Mammary epithelial cell (primary cell): ENCODE measurements at places on chromosomes 16 and 17.

GRCh38 chr17:64940055-64940454, 20.8 kb upstream of the LRRC37A3 start:
- DNase-seq: no peak

DNA sequence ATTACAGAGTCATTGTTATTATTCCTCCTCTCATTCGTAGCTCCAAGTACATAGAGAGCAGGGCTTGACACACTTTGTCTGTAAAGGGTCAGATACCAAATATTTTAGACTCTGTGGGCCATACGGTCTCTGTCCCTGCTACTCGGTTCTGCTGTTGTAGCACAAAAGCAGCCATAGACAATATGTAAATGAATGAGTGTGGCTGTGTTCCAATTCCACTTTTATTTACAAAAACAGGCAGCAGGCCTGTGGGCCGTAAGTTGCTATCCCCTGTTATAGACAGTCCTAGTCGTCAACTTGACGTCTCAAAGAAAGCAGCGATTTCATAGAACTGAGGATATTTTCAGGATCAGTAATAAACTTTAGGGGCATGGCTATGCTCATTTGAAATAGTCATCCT, 161.6 kb downstream of the MSI2 start:
- DNase-seq: no peak

DNA sequence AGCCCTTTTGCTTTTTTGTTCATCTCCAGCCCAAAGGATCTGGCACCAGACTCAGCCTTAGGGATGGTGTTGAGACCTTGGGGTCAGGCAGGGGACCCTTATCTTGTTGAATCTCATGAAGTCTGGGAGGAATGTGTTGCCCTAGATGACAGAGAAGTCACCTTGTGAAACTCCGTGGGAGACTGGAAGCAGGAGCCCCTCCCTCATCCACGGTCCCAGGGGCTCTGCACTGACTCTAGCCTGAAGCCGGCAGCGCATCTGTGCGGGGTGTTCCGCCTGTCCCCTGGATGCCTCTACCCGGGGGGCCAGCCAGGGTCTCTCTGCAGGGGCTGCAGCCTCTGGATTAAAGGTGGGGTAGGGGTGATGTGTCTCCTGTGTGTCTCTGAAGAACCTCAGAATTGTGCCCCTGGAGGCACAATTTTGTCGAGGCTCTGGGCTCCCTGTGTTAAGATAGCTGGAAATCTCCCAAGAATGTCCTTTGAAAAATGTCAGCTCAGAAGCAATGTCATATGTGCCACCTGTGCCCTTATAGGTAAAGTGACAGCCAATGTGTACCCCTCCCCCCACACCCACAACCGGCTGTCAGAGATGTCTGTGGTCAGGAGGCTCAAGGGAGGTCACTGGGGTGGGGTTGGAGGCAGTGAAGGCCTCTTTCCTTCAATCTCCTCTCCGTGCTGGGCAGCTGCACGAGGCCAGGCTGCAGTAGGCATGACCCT, 32.1 kb upstream of the CDC42EP4 start:
- DNase-seq: no peak

GRCh38 chr17:67452681-67453554, 75.8 kb downstream of the PITPNC1 start:
- DNase-seq: no peak

DNA sequence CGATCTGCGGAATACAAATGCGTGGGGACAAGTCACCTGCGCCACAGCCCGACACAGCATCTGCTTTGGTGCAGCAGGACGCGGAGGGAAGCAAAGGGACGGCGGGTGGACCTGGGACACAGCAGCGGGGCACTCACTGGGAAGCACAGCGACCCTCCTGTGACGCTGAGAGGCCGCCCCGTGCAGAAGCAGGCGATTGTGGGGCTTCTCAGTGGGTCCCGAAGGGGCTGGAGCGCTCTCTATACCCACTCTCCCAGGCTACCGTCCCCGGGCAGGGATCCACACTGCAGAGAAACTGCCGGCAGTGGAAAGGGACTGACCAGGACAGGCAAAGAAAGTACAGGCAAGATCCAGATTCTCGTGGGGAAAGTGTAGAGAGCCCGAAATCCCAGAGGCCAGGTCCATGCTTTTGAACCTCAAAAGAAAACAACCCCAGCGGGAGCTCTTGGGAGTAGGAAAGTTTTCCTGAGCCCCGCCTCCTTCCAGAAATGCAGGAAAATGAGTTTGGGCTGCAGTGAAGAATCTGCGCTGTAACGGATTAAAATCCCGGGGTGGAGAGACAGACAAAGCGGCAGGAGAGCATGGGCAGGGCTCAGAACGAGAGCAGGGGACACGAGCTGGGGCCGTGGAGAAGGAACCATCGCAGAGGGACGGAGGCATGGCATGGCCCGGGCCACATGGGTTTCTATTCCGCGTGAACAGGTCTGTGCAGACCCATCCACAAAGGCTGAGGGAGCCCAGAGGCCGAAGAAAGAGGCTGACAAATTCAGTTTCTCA, 12.7 kb downstream of the COX4I1 start:
- no peak for DNase-seq

GRCh38 chr16:878072-878784, 77.7 kb upstream of the GNG13 start:
- no peak for DNase-seq

GRCh38 chr17:19270704-19271611, 33.8 kb downstream of the EPN2 start:
- no peak for DNase-seq

DNA sequence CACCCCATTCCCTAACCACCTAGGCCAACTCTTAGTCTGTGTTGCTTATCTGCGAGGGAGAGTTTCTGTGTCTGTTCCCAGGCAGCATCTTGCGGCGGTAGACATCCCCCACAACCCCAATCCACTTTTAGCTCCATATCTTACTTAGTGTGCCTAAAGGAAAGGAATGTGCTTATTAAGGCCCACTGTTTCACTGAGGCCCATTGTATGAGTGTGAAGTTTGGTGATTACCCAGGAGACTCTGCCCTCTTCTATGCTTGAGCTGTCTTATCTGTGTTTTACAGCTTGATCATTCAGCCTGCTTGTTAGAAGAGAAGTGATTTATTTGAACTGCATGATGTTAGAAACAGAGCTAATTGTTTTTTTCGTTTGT, 10.3 kb upstream of the MLYCD start:
- DNase-seq: no peak

DNA sequence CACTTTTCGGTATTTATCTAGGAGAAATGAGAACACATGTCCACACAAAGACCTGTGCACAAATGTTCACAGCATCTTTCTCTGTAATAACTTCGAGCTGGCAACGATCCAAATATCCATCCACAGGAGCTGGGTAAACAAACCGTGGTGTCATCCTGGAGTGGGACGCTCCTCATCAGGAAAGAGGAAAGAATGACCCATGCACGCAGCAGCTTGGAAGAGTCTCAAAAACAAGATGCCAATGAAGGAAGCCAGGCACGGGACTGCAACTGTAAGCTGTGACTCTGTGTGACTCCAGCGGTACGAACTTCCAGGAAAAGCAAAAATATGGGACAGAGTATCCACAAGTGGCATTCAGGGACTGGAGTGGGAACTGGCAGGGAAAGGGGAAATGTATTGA, 36.7 kb upstream of the CIBAR2 start:
- DNase-seq: no peak

DNA sequence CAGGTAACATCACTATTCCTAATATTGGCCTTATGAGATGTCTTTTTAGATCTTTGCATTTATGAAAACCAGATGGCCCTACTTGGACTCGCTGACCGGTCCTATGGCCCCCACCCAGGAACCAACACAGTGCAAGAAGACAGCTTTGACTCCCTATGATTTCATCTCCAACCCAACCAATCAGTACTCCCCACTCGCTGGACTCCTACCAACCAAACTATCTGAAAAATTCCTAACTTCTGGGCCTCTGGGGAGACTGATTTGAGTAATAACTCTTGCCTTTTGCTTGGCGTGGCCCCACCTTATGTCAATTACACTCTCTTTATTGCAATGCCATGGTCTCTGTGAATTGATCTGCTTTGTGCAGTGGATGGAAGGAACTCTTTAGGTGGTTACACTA, 828.9 kb downstream of the CDH11 start:
- no peak for DNase-seq

DNA sequence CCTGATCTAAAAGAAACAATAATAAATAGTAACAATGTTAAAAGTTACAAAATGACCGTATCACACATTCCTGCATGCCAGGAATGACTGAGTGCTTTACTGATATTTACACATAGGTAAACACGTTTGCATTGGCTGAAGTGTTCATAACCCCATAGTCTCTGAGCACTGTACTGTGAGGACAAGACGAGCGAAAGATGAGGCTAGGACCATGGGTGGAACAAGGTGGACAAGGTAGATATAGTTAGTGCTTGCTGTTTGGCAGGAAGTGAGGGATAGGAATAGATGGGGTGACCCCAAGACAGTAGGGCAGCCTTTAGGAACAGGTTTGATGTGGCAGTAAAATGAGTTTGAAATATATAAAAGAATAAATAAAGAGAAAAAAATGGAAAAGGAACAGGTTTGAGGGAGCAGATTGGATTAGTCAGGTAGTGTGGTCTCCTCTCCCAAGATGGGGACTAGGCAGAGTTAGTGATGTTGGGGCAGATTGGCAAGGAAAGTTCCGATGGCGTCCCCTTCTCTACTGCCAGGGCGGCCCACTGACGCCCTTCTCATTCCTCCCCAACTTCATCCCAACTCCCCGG, 452 bp upstream of the E2F4 start:
- no peak for DNase-seq

DNA sequence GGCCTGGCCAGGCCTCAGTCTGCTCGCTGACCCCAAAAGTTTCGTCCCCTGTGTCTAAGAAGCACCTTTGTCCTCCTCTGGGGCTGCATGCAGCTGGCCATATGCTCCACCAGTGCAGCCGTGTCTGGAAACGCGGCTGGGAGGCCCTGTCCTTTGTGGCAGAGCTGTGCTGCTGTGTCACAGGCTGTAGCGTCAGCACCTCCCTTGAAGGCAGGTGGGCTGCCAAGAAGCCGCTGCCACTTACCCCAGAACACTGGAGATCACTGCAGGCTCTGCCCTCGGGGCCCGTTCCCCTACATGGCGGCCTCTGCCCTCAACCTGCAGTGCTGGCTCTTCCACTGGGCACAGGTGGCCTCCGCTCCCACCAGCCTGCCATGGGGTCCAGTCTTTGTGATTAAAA, 15.7 kb upstream of the MC1R start:
- DNase-seq: no peak

GRCh38 chr17:65750166-65750565, 188.7 kb upstream of the AXIN2 start:
- DNase-seq: peak; percentile 8

- no peak for DNase-seq
Observed at GRCh38 chr16:49019831-49020230, 261.8 kb downstream of the CBLN1 start.

DNA sequence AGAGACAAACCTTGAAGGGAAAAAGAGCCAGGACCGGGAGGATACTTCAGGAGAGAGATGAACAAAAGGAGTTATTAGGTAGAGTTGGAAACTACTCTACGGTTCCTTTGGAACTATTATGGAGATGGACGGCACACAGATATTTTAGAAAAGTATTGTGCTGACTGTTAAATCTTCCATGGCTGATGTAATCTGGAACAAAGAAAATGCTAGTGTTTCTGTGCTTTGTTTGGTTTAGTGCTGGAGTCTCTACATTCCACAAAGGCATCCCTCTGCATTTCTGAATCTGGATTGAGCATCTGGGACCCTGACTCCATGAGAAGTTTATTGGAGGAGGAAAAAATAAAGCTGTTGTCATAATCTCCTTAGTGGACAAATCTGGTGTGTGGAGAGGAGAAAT, 57.2 kb downstream of the RPGRIP1L start:
- DNase-seq: no peak

GRCh38 chr17:46925185-46925868, 2.4 kb downstream of the GOSR2 start:
- no peak for DNase-seq

DNA sequence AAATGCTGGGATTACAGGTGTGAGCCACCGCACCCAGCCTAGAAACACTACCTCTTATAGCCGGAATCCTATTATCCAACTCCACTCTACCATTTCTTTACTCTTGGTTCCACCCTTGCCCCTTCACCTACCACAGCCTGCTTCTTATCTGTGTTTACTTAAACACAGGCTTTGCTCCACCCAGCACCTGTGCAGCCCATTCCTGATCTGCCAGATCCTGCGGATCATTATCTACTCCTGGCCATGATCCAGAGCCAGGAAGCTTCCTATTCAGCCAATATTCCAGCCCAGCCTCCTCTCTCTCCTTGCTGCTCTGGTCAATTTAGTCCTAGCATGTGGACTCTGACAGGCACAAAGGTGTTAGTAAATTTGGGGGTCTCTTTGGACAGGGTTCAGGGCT, 98.8 kb upstream of the MED13 start:
- DNase-seq: no peak

DNA sequence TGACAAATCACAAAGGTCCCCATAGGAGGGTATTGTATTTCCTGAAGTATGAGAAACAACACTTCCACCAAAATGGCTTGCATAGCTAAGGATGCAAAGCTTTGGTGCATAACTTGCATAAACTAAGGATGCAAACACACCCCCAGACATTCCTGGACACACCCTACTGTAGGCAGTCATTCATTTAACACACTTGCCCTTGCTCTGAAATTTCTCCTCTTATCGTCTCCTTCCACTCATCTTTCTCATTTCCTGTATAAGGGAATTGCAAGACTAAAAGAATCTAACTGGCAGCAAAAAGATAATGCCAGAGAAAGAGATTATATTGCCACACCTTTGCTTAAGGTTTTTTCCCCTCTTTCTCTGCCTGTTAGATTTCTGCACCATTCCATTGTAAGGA, 28.3 kb downstream of the CHD9 start:
- DNase-seq: peak; percentile 41

DNA sequence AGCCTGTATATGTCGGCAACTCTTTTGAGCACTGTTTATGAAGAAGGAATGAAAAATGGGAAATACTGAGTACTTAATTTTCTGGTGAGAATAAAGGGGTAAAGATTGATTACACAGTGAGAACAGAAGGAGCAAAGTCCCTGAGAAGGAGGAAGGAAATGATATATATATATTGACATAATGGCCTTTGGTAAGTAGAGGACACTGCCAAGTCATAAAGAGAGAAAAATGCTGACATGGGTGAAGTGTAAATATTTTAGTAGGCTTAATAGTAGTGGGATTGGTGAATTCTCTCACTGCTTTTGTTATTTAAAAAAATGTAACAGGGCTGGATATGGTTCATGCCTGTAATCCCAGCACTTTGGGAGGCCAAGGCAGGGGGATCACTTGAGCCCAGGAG, 16.2 kb downstream of the VMP1 start:
- no peak for DNase-seq

GRCh38 chr17:8354236-8354635, 14.6 kb downstream of the ODF4 start:
- DNase-seq: no peak

- peak; percentile 53 for DNase-seq
Observed at GRCh38 chr16:75265911-75266701, 14.7 kb upstream of the BCAR1 start.

GRCh38 chr17:17176341-17176740, 29.8 kb downstream of the PLD6 start:
- no peak for DNase-seq

DNA sequence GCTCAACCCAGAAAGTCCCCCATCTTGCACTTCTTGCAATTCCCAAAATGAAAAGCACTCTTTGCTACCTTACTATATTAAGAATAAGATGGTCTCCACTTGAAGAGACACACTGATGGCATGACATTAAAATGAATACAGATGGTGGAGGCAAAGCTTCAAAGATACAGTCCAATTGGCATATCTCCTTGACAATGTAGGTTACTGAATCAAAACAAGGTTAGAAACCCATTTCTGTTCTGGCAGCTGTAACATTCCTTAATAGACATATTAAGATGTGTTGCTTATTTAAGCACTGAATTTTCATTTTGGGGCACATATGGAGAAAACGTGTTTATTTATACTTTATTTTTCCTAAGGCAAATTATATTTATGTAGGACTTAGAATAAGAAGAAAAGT, 1262.8 kb upstream of the CDH8 start:
- DNase-seq: no peak

- DNase-seq: no peak
Observed at GRCh38 chr17:38583176-38583575, 22.6 kb downstream of the SRCIN1 start.
